Type B pancreatic cell (in vitro differentiated cells): ENCODE measurements at places on chromosomes 13 and 19. TPM values are rescaled to one million over a fixed set of nuclear protein-coding genes. Genes with fewer than 3 reads are reported as not detected.

The GPR12 gene
- 0.12 and 0.14 TPM in 2 replicates for total RNA-seq

- no peak for DNase-seq
Observed at GRCh38 chr13:46796129-46796514, 839 bp downstream of the ESD start.

DNA sequence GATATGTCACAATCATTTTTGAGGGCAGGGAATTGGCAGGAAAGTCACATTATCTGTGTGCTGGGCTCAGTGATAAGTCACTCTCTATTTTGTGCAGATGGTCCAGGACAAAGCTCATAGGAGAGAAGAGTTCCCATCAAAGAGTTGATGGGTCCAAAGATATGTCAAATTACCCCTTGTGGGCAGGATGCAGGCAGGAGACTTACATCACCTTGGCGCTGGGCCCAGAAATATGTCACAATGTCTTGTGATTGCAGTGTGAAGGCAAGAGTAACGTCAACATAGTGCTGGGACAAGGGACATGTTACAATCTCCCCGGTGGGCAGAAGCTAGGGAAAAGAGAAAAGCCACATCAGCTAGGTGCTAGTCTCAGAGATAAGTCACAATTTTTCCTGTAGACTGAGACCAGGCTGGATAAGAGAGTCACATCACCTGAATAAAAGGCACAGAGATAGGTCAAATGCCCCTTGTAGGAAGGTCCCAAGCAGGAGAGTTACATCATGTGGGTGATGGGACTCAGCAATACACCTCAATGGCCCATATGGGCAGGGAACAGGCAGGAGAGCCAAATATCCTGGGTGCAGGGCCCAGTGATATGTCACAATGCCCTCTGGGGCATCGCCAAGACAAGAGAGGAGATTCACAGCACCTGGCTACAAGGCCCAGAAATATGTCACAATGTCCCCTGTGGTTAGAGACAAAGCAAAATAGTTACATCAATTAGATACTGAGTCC lies 47.9 kb downstream of the ZNF99 start:
- no peak for DNase-seq

DNA sequence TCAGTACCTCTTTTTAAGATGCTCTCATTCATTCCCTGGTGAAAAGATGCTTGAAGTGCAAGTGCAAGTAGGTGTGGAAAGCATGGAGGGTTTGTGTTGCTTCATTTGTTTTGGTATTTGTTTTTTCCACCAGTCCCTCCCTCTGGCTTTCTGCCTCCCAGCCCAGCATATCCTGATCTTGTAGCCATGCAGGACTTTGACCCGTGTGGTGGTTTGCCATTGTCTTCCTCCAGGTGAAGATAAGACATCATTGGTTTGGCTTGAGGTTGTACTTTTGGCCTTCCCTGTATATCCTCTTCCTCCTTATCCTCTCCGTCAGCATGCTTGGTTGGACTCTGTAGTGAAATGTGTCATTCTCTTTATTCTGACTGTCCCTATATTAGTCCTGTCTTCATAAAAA lies 9.1 kb downstream of the SPINT2 start:
- DNase-seq, result no peak

The MTUS2 gene
- 4.1 and 14.5 TPM in 2 replicates for total RNA-seq

GRCh38 chr13:95155093-95155492 lies 146.2 kb downstream of the ABCC4 start:
- DNase-seq, result no peak

- DNase-seq, result no peak
Observed at GRCh38 chr19:44644402-44645016, 799 bp downstream of the PVR start.

DNA sequence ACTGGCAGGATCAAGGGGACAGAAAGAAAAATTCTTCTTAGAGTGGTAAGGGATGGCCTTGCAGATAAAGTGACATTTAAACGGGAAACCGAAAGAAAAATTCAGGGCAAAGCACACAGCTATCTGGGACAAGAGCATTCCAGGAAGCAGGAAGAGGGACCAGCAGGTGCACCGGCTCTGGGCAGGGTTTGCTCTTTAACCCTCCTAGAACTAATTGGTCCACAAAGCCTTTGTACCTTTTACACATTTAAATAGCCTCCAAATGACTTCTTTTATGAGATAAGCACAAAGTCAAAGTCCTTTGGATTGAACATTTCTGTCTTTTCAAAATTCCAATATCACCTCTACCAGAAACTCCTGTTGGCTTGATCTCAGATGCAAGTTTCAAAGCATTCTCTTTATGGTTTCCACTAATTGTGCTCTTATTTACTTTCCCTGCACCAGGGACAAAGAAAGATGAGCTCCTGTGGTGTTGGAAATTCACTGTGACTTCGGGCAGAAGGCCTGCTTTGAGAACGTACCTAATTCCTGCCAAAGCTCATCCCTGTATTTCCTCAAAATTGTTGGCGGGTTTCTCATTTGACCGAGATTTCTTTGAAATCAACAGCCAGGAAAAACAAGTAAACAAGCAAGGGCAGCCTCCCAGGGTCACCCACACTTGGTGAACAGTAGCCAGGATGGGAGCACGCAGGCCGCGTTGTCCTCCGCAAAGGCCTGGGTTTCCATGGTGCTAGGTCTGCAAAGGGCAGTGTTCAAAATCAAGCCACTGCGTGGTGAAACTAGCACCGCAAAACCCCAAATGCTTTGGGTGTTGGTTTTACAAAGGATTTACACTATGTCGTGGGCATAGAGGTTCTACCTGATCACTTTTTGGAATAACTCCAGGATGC lies 98.6 kb downstream of the IRS2 start:
- DNase-seq, result no peak

DNA sequence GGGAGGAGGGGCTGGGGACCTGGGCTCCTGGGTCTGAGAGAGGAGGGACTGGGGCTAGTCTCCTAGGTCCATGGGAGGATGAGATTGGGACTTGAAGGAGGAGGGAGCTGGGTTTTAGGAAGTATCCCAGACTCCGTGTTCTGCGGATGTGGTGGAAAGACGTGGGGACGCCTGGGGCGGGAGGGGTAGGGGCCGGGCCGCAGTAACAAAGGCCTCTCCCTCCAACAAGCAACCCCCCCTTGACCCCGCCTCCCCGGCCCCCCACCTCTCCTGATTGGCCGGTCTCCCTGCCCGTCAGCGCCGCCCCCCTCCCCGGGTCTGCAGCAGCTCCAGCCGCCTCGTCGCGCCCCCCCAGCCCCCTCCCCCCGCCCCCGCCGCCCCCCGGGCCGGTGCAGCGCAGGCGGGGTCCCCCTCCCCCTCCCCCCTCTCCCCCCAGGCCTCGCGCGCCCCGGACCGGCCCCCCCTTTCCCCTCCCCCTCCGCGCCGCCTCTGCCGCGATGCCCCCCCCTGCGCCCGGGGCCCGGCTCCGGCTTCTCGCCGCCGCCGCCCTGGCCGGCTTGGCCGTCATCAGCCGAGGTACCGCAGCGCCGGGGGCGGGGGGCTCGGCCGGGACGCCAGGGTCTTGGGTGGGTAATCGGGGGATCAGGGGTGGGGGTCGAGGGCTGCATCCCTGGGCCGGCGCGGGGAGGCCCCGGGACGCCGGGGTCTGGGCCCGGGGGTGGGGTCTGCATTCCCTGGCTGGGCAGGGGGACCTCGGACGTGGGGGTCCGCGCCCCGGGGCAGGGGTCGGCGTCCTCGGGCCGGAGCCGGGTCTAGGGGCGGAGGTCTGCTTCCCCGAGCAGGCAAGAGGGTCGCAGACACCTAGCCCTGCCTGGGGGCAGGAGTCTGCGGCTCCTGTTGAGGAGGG lies at the start of gene IGLON5:
IGLON5 (plus strand) TSS at position 294 of the 907 bp plus-strand sequence; CDS start at position 498, 204 bp downstream.
- no peak for DNase-seq

- DNase-seq, result no peak
Observed at GRCh38 chr13:49444524-49445395, 686 bp downstream of the SETDB2 start.
